ENCODE measurements at places on chromosomes 2 and 18.

DNA sequence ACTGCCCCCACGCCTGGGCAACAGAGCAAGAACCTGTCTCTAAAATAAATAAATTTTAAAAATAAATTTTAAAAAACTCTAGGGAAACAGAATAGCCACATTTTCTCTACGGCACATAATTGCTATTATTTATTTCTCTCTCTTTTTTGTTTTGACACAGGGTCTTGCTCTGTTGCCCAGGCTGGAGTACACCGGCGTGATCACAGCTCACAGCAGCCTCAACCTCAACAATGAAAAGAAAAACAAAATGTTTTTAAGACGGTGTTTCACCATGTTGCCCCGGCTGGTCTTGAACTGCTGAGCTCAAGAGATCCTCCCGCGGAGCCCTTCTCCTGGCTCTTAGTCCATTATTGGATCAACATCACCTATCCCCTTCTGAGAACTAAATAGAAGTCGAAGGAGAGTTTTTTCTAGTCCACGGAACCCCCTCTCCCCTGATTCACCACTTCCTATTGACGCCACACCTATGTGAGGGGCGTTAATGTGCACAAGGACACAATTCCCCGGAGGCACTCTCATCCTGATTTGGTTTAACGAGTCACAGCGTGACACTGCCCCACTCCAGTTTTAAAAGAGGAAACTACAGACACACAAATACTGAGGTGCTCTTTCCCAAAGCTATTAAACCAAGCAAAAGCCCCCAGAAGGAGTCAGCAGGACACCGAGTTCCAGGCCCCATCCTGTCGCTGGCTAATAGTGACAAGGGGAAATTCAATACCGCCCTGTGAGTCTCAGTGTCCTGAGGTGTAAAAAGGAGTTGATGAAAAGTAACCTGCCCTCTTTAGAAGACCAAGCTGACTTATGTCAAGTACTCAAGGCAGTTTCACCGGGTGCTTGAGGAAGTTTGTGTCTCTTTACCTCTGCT is 1.1 kb downstream of the NPC1 start:
- DNase-seq = no peak

GRCh38 chr2:118123561-118124232 is 35.4 kb downstream of the INSIG2 start:
- no peak for DNase-seq

DNA sequence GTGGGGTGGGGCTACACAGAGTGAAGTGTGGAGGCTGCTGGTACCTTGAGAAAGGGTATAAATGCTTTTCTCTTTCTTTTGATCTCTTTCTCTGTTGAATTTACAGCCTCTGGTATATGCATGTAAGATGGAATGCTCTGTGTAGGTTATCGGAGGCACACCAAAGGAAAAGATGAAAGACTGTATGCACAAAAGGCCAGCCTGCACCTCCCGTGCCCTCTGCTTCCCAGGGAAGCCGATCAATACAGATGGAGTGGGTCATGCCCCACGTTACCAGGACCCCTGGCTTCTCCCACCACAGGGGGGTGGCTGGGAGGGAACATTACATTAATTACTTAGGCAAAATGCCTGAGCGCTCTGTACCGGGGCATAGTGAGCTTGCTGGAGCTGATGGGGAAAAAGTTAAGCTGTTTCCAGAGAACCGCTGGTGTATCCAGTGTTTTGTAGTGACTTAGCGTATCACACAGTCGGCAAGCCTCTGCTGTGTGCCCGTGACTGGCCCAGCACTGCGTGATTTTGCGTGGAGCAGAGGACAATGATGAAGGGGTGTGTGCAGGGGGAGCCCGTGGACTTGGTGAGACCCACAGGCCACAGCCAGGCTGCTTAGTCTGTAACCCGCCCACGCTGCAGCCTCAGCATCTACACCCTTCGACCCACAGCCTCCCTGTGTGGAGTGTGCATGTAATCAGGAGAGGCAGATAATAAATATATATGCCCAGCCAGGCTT is 8.0 kb downstream of the ALLC start:
- DNase-seq = no peak

DNA sequence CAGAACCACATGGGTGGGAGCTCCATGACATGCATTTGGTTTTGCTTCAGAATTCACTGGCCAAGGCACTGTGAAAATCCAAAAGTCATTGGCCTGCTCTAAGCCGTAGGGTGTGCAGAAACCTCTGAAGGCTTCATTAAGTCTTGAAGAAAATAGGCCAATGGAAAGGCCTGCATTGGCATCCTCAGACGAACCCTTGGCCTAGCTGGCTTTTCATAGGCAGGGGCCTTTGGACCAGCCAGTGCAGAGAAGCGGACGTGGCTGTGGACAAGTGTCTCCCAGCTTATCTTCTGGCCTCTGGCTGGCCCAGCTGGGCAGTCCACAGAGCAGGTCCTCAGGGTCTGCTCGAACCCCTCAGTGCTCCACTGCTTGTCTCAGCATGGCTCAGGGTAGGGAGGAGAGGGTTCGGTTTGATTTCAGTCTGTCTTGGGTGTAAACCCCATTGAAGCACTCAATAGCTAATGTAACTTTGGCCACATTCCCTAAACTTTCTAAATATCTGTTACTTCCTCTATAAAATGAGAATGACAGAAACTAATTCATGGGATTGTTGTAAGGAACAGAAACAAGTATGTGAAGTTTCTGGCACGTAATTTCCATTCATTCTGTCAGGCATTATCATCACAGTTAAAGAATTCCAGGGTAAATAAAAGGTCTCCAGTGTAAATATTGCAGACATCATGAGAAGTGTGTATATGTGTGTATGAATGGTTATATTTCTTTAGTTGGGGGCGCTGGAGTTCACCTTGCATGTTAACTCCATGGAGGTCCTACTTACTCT is 125.5 kb downstream of the TFCP2L1 start:
- no peak for DNase-seq

GRCh38 chr2:183951630-183952029 is 646.7 kb upstream of the ZNF804A start:
- no peak for DNase-seq

GRCh38 chr2:98479959-98480524 is 35.4 kb downstream of the INPP4A start:
- peak; percentile 60 for DNase-seq

DNA sequence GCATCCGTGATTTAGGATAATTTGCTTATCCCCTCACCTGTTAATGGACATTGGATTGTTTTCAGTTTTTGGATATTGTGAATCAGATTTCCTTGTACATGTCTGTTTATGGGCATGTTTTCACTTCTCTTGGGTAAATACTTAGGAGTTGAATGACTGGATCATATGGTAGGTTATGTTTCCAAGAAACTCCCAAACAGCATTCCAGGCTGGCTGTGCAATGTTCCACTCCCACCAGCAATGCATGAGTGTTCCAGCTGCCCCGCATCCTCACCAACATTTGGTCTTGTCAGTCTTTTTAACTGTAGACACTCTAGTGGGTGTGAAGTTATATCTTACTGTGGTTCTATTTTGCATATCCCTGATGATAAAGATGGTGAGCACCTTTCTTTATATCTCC is 8.9 kb upstream of the LRRFIP1 start:
- DNase-seq = no peak

DNA sequence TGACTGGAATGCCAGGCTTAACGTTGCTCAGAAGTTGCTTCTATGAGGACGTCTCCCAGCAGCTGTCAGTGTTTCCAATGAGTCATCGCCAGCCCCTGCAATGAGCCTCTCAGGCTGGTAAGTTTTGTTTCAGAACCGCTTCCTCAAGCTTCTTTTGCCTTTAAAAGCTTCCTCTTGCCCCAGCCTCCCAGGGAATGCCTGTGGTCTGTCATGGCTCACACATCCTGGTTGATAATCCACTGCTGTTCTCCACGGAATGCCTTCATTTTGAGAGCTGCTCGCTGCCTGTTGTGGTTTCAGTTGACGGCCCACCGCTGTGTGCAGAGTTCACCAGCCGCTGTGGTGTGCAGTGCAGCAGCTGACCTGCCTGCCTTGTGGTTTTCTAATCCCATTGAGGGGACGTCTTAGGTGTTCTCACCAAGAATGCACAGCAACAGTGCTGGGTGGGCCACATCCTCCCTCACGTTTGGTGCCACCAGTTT is 96.4 kb downstream of the RTP5 start:
- DNase-seq = peak; percentile 58

DNA sequence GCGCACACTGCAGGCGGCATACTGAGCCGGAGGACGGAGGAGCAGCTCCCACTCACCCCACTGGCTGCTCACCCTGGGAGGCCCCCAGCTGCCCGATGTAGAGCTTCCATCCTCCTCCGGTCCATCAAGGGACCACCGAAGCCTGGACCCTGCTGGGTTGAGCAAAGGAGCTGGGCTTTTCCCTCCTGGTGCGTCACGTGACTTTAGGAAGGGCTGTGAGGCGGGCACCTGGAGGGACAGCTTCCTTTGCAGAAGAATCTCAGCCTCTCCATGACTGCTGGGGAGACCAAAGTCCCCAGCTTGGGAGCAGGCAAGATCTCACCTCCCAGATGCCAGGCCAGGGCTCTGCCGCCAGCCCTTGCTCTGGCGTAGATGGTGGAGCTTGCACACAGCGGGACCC is 102.7 kb downstream of the TWIST2 start:
- no peak for DNase-seq

- DNase-seq = no peak
These were observed 72.7 kb upstream of the MGAT4A start for GRCh38 chr2:98803405-98804264.

DNA sequence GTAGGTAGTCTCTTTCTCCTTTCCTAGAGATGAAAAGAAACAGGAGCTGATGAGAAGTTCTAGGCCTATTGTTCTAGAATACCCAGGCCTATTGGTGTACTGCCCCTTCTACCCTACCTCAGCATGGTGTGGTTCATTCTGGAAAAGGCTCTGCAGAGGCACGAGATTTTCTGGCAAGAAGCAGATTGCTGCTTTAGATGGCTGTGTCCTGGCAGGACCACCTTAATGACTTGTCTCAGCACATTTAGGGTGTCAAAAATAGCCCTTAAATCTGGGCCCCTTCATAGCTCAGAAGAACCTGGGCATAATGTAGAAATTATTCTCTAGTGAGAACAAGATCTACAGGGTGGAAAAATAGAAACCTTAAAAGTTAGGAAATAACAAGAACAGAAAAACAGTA is 87.9 kb downstream of the BCL2L11 start:
- no peak for DNase-seq

GRCh38 chr18:9824952-9825371 is 60.8 kb upstream of the TXNDC2 start:
- DNase-seq = no peak

GRCh38 chr2:143686585-143687164 is 557.5 kb downstream of the ARHGAP15 start:
- peak; percentile 39 for DNase-seq

GRCh38 chr2:119605096-119605495 is 60.8 kb downstream of the CFAP221 start:
- no peak for DNase-seq

DNA sequence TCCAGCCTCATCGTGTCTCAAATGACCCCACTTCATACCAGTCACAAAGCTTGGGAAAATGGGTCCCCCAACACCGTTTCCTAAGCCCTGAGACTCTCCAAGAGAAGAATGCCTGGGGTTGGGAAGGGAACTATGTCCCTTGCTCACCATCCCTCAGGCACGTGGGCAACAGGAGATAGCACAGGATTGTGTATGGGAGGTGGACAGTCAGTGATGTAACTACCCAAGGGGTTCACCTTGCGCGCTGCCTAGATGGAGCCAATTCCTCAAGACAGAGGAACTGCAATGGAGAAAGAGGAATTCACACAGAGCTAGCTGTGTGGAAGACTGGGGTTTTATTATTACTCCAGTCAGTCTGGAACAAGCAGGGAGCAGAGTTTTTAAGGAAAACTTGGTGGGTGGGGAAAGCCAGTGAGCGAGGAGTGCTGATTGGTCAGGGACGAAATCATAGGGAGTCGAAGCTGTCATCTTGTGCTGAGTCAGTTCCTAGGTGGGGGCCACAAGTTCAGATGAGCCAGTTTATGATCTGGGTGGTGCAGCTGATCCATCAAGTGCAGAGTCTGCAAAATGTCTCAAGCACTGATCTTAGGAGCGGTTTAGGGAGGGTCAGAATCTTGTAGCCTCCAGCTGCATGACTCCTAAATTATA is 13.8 kb upstream of the CXCR1 start:
- no peak for DNase-seq

DNA sequence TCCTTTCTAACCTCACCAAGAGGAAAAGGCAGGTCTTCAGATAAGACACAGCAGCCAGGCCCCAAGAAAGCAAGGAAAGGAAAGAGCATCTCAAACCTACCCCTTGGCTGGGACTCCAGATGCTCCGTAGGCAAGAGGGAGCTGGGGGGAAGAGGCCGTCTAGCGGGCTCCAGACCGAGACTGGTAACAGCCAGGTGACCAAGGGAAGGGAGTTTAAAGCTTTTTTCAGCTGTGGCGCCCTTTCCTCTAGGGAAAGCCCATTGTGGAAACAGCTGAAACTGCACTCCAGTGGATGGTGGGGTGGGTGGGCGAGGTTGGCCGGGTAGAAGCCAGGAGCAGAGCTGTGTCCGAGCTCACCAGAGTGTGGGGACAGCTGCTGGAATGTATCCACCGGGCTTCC is 180.4 kb downstream of the KLHL29 start:
- DNase-seq = no peak

GRCh38 chr18:64119916-64120315 is 29.0 kb downstream of the LINC00305 start:
- no peak for DNase-seq

DNA sequence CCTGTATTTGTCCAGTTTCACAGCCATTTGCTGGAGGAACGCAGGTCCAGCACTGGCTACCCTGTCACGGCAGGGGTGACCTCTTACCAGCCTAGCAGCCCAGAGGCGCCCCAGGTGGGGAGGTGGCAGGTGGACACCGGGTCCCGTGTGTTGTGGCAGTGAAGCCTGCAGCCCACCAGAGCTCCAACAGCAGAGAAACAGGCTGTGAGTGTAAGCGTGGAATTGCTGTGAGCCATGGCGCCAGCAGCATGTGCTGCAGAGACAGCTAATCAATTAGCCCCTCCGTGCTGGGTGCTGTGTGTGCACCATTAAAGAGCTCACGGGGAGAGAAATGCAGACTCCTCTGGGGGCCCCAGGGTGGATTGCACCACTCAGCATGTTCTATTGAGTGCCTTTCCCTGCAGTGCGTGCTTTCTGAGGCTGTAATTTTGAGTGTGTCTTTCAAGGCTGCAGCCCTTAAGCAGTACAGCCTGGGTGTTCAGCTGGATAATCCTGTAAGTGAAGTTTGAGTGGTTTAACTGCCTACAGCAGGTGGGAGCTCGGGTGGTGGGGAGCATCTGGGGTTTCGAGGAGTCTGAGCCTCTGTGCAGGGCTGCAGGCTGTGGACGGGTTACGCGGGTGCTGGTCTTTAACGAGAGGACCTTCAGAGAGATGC is 15.9 kb downstream of the RTP5 start:
- DNase-seq = no peak
